Anterior cingulate cortex (tissue), 58 donors: ENCODE measurements at places on chromosomes 7 and 10.

DNA sequence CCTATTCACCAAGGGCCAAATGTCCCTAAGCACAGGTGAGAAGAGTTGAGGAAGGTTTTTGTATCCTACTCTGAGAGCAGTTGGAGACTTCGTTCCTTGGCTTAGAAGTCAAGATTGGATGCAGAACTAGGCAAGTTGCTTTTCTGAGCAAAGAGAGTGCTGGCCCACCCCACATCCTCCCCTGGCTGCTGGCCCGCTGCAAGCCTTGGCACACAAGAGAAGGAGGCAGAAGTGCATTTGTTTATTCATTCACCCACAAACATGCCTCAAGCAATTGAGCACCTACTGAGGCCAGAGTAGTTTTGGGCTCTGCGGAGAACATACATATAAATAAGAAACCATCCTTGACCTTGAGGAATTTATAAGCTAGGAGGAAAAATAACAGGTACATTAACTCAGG is 318.9 kb downstream of the KCNMA1 start:
- DNase-seq, result peak; percentile 29

- DNase-seq, result no peak
Observed at GRCh38 chr10:88114368-88114767, 250.9 kb downstream of the PTEN start.

DNA sequence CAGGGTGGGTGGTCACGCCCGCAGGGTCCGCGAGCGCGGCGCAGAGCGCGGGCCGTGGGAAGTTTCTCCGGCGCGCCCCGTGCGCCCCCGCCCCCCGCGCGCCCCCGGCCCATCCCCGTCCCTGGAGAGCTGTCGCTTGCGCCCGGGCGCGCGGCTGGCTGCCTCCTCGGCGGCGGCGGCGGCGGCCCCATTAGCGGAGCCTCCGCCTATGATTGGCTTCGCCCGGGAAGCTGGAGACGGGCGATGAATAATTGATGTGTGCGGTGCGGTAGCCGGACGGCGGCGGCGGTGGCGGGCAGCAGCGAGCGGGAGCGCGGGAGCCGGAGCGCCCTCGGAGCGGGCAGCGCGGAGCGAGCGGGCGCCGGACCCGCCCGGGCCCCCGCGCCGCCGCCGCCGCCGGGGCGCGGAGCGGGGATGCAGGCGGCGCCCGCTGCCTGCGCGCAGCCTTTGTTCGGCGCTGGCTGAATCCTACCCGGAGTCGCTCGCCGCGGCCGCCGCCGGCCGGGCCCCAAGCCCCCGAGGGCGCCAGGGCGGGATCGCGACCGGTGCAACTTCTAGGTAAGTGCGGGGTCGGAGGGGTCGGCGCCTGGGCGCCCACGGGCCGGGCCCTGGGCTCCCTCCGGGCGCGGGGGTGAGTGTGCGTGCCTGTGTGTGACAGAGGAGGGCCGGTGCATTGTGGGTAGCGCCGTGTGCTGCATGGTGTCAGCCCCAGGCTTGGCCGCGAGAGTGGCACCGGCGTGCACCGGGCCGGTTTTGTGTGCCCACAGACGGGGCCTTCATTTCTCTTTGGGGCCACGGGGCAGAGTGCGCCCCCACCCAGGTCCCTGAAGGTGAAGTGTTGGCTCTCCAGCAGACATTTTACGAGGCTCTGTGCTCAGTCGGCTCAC is 103.8 kb upstream of the PPIF start:
- DNase-seq, result peak; percentile 67

- no peak for DNase-seq
Observed at GRCh38 chr7:94360926-94361325, 33.8 kb upstream of the COL1A2 start.

DNA sequence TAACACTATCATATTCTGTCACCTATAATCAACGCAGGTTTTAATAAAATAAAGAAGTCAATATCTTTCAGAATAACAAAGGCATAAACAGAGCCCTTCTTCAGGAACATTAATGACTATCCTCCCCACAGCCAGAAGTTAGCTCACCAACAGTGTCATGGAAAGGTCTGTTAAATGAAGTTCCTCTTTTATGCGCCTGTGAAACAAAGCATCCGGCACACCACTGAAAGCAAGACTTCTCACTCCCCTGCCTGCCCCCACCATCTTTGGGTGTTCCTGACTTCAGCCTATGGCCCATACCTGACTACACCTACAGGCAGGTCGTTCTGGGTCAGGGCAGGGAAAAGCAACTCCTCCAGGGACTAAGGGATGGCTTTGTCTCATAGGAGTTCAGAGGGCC is 205.4 kb downstream of the FANK1 start:
- DNase-seq, result no peak

GRCh38 chr10:12241810-12242529 is 46.0 kb downstream of the CDC123 start:
- DNase-seq, result no peak

DNA sequence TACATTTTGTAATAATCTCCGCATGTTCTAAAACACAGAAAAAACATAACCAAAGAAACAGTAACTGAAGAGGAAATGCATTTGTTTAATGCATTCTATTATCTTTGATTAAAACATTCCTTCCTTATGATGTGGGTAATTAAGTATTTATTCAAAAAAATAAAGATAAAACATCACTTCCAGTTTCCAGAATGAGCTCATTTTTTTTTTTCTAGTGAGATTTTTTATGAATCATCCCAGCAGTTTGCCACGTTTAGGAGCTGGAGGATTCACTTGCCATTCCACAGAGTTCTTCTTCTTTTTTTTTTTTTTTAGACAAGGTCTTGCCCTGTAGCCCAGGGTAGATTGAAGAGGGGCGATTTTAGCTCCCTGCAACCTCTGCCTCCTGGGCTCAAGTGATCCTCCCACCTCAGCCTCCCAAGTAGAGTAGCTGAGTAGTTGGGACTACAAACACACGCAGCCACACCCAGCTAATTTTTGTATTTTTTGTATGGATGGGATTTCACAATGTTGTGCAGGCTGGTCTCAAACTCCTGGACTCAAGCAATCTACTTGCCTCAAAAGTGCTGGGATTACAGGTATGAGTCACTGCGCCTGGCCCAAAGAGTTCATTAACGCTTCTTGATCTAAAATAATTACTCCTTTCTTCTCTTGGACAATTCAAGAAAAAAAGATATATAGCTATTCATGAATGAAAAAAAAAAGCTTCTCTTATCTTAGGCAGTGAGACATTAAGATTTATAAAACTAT is 177.3 kb downstream of the DKK1 start:
- no peak for DNase-seq

DNA sequence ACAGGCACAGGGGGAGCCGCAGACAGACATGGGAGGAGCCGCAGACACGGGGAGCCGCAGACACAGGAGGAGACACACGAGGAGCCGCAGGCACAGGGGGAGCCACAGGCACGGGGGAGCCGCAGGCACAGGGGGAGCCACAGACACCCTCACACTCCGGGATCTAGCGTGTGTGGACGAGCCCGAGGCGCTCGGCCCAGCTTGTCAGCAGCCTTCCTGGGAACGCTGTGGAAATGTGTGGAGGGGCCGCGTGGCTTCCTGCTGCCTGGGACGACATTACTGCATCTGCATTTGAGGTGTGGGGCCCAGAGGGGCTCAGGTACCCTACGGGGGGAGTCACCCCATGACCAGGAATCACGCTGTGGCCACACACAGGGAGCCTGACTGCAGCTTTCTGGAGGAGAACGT is 313.2 kb downstream of the PTPRN2 start:
- no peak for DNase-seq

GRCh38 chr10:116615199-116615776 is 5.5 kb upstream of the PNLIPRP2 start:
- no peak for DNase-seq

GRCh38 chr10:16948361-16948760 is 131.1 kb upstream of the RSU1 start:
- DNase-seq, result no peak

DNA sequence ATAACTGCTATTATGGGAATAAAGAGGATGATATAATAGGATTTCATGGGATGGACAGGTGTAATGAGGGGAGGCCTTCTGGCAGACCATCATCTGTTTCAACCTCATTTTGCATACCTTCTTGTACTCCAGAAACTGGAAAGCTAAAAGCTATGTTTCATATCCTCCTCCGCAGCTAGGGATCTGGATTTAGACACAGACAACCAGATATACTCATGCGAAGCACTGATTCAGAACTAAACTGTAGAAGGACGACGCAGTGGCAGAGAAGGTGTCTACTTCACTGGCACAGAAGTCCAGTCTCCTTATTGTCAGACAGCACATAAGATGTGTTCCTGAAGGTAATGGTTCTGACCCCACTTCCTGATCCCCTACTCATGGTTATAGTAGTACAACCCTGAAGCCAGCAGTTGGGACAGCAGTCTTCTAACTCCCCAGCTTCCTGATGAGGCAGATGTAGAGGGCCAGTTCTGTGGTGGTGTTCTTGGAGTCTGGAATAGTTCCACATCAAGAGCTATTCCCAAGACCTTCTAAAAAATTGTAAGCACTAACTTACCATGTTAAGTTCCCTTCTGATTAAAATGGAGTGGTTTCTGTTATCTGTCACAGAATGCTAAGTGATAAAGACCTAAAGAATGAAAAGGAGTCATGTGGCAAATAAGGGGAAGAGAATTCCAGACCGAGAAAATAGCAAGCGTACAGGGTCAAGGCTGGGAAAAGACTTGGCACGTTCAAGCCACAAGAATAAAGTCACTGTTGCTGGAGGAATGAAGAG is 550.3 kb downstream of the GRM8 start:
- no peak for DNase-seq

DNA sequence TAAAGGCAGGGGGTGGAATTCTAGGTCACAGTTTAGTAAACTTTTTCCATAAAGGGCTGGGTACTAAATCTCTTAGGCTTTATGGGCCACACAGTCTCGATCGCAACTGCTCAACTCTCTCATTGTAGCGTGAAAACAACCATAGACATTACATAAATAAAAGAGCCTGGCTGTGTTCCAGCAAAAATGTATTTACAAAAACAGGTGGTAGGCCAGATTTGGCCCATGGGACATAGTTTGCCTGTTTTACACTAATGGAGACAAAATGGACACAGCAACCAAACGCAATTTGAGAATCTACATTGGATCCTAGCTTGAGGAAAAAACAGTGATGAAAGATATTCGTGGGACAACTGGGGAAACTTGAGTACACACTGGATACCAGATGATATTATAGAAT is 23.2 kb upstream of the MALSU1 start:
- DNase-seq, result no peak

- DNase-seq, result no peak
Observed at GRCh38 chr10:127550861-127551260, 1.8 kb downstream of the NPS start.

DNA sequence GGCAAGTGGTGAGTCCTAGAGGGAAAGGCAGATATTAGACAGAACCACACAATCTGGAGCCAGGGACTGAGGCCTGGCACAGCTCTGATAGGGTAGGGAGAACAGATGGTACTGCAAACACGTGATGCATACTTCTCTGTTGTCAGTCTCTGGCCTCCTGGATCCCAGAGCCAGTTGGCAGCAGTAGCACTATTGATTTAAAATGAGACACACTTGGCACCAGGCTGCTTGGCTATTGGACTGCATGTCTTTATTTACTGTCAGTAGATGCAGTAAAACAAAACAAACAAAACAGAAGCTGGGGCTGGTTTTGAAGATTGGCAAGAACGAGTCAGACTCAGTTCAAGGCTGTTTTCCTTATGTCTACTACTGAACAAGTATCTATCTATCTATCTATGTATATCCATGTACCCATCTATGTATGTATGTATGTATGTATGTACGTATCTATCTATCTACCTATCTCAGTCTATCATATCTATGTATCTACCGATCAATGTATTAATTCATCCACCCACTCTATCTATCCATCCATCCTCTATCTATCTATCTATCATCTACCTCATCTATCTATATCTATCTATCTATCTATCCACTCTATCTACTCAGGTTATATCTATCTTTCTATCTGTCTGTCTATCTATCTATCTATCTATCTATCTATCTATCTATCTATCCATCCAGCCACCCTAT is 23.4 kb upstream of the MGAM2 start:
- DNase-seq, result peak; percentile 72

DNA sequence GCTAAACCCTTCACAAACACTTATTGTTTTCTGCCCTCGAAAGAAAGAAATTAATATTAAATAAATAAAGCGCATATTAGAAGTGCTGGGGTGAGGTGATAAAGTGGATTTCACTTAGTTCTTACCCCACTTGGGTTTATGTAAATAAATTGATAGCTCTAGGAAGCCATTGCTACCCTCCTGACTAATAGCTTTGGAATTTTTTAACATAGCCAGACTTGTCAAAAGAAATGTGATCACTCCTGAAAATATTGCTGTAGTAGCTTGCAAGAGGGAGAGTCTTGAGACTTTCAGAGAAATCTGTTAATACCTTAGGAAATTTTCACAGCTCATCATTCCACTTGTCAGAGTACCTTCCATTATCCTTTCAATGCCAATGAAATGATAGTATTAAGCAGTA is 7.6 kb downstream of the ARL5B start:
- DNase-seq, result no peak

- no peak for DNase-seq
Observed at GRCh38 chr10:14220026-14220425, 110.7 kb downstream of the FRMD4A start.

GRCh38 chr7:3430588-3430987 is 129.5 kb downstream of the SDK1 start:
- DNase-seq, result no peak

DNA sequence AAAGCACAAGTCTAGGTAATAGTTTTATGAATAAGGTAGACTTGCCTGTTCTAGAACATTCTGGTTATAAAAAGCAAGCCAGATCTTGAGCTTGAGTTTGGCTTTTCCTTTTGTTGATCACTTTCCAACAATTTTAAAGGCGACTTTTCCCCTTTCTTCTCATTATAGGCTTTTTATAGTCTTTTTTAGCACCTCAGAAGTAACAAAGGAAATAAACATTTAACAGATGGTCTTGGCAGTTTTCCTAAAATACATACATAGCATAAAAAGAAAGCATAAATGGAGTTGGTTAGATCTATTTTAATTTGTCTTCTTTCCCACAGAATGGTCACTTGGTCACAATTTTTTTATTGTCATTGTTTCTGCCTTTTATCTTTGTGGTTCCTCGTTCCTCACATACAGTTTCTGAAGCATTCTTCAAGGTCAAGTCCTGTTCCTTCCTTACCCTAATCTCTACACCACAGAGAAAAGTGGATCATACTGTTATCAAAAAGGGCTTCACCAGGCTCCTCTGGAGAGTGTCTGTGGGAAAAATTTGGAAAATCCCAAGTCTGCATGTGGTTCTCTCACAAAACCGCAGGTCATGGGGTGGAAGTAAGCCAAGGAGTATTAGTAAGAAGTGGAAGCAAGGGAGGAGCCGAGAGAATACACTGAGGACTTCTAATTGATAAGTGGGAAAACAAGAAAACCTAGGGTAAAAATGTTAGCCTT is 31.3 kb downstream of the THNSL1 start:
- no peak for DNase-seq

DNA sequence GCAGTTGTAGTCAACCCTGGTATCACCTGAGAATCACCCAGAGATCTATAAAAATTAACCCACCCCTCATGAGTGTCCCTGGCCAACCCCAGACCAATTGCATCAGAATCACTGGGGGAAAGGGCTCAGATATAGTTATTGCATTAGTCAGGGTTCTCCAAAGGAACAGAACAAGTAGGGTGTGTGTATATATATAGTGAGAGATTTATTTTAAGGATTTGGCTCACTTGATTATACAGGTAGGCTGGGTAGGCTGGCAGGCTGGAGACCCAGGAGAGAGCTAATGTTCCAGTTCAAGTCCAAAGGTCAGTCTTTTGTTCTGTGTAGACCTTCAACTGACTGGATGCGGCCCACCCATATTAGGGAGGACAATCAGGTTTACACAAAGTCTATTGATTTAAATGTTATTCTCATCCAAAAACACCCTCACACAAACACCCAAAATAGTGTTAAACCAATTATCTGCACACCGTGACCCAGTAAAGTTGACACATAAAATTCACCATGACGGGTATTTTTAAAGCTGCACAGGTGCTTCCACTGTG is 372.9 kb upstream of the NFE2L3 start:
- no peak for DNase-seq

- no peak for DNase-seq
Observed at GRCh38 chr7:35546691-35547429, 148.1 kb downstream of the HERPUD2 start.
